CD8-positive, alpha-beta memory T cell (primary cell): ENCODE measurements at places on chromosomes 6 and 20.

GRCh38 chr6:73666393-73666792 lies 12.6 kb upstream of the SLC17A5 start:
- DNase-seq = no peak

DNA sequence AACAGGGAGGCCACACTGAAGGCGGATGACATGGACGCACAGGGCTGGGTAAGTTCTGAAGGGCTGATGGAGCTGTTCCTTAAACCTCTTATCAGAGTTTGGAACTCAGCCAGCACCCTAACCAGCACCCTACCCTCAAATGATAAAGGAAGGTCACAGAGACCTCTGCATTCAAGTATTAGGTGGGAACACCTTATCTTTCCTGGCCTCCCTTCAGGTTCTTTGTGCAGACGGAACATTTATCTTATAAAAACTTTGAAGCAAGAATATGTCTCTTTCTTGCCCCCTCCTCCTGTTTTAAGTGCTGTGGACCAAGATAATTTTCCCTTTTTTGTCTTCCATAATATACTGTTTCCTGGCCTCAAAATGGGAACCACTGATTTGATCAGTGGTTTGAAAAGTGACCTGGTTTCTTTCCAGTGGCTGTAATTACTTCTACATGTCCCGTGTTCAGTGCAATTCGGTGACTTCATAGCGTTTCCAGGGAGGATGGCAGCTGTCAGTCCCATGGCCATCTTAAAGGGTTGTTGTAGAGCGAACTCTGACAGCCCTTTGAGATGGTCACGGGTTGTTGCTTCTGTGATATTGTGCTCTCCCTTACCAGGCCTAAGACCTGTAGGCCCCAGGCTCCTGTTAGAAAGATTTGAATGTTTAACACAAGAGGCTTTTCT lies 213.2 kb upstream of the MYLIP start:
- DNase-seq = no peak

GRCh38 chr6:157891544-157892362 lies 68.7 kb downstream of the SNX9 start:
- DNase-seq = no peak

DNA sequence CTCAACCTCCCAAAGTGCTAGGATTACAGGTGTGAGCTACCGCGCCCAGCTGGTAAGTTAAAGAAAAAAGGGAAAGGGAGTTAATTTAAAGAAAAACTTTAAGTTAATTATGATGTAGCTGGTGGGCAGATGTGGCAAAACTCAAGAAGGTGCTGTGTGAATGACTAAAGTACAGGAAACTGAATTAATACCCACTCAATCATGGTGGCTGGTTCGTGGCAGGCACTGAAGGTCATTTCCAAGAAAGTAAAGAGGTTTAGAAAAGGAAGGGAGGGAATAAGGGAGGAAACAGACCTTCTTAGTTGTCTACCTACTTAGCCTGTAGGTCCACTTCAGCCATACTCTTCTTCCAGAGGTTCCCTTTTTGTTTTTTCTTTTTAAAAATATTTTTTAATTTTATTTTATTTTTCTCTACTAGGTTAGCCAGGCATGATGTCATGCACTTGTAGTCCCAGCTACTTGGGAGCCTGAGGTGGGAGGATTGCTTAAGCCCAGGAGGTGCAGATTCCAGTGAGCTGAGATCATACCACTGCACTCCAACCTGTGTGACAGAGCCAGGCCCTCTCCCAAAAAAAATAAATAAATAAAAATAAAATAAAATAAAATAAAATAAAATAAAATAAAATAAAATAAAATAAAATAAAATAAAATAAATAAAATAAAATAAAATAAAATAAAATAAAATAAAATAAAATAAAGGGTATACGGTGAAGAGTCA lies 11.9 kb upstream of the TGM3 start:
- DNase-seq = no peak
